ENCODE measurements at places on chromosomes 16 and 17.

GRCh38 chr17:66819466-66819865 lies 15.5 kb upstream of the CACNG5 start:
- H3K4me1 ChIP-seq, result no peaks in the 10 kb centered on the region
- H3K4me3 ChIP-seq, result no peak overlapping the region
- no peaks in the 10 kb centered on the region for H3K27me3 ChIP-seq
- no peak overlapping the region for H3K27ac ChIP-seq
- H3K36me3 ChIP-seq, result no peaks in the 10 kb centered on the region

DNA sequence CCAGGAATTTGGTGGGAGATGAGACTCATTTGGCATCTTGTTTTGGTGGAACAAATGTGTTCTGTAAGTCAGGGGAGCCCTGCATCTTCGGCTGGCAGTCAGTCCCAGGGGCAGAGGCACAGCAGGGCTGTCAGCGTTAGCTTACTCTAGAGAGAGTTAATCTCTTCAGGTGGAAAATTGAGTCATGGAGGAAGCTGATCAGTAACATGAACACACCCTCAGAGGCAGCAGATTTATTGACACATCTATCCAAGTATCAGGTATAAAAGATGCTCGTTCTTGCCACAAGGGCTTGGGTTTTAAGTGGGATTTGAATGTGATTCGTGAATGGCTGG lies 55.2 kb downstream of the EPN2 start:
- H3K4me1 ChIP-seq, result no peaks in the 10 kb centered on the region
- no peak for DNase-seq
- H3K36me3 ChIP-seq, result no peaks in the 10 kb centered on the region
- no peak overlapping the region for H3K27ac ChIP-seq

GRCh38 chr17:7203391-7203790 lies 16.2 kb downstream of the DLG4 start:
- no peak overlapping the region for H3K27ac ChIP-seq
- DNase-seq, result no peak
- peaks cover 4% of the 10 kb centered on the region for H3K36me3 ChIP-seq
- H3K4me1 ChIP-seq, result no peaks in the 10 kb centered on the region

GRCh38 chr17:16406742-16407674 lies 8.4 kb upstream of the TRPV2 start:
- no peak for DNase-seq
- H3K36me3 ChIP-seq, result no peaks in the 10 kb centered on the region
- peaks cover 4% of the 10 kb centered on the region for H3K4me1 ChIP-seq

DNA sequence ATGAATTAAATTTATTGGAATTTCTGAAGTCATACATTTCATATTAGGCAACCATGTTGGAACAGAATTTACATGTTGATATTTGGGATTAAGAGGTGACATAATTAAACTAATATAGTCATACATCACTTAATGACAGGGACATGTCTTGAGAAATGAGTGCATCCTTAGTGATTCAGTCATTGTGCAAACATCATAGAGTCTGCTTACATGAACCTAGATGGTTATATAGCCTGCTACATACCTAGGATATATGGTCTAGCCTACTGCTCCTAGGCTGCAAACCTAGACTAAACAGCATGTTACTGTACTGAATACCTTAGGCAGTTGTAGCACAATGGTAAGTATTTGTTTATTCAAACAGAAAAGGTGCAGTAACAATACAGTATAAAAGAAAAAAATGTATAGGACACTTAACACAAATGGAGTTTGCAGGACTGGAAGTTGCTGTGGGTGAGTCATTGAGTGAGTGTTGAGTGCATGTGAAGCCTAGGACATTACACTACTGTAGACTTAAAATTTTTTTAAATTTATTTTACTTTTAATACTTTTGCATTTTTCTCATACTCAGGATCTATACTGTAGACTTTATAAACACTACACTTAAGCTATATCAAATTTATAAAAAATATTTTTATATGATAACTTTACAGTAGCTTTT lies 85.6 kb downstream of the OMG start:
- H3K27me3 ChIP-seq, result no peaks in the 10 kb centered on the region
- no peak for DNase-seq
- H3K36me3 ChIP-seq, result peaks cover 7% of the 10 kb centered on the region
- H3K4me1 ChIP-seq, result no peaks in the 10 kb centered on the region
- H3K4me3 ChIP-seq, result no peak overlapping the region

DNA sequence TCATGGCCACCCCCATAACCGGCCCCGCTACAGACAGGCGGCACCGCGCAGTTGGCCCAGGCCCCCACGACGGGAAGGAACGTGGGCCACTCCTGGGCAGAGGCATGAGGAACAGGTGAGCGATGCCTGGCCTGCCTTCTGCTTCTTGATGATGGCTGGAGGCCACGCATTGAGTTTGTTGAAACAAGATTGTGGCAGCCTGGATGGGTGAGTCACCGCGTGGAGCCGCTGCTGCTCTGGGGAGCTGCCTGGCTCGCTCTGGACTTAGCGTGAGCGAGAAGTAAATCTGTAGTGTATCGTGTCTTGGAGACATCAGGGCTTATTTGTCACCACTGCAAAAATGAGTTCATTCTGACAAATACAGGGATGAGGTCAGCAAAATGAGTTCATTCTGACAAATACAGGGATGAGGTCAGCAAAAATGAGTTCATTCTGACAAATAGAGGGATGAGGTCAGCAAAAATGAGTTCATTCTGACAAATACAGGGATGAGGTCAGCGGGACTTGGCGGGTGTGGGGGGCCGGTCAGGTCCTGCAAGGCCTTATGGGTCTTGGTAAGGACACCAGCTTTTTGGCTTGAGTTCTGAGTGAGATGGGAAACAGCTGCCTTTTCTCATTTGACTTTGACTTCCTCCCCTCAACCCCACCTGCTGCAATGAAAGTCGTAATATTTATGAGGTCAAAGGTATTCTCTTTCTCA lies 93.0 kb downstream of the SEC14L1 start:
- peak; percentile 25 for DNase-seq
- no peaks in the 10 kb centered on the region for H3K27me3 ChIP-seq
- H3K27ac ChIP-seq, result no peak overlapping the region
- peaks cover 2% of the 10 kb centered on the region for H3K4me1 ChIP-seq
- no peak overlapping the region for H3K4me3 ChIP-seq

GRCh38 chr17:67891481-67892119 lies 66.3 kb downstream of the BPTF start:
- H3K4me3 ChIP-seq, result no peak overlapping the region
- DNase-seq, result no peak
- no peaks in the 10 kb centered on the region for H3K4me1 ChIP-seq

DNA sequence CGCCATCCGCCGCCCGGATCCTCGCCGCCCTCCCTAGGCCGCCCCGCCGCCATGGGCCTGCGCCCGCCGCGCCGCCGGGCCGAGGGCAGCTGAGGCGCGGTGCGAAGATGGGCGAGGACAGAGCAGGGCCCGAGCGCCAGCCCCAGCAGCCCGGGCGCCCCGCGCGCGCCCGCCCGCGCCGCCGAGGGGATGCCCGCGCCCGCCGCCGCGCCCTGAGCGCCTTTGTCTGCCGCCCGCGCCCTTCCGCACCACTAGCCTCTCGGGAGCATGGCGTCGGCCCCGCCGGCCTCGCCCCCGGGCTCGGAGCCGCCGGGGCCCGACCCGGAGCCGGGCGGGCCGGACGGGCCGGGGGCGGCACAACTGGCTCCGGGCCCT lies 278 bp downstream of the RAB11FIP3 start:
- H3K36me3 ChIP-seq, result no peaks in the 10 kb centered on the region
- peak overlapping the region; percentile 77 for H3K4me3 ChIP-seq
- H3K4me1 ChIP-seq, result peaks cover 28% of the 10 kb centered on the region

GRCh38 chr17:31721291-31722025 lies 137.6 kb downstream of the COPRS start:
- no peaks in the 10 kb centered on the region for H3K36me3 ChIP-seq
- peak overlapping the region; percentile 77 for H3K27ac ChIP-seq
- DNase-seq, result no peak
- H3K4me1 ChIP-seq, result peaks cover 14% of the 10 kb centered on the region
- no peak overlapping the region for H3K4me3 ChIP-seq

GRCh38 chr17:9050801-9051401 lies 29.6 kb downstream of the NTN1 start:
- DNase-seq, result no peak
- no peaks in the 10 kb centered on the region for H3K27me3 ChIP-seq
- H3K4me1 ChIP-seq, result peaks cover 6% of the 10 kb centered on the region

GRCh38 chr17:282912-283882 lies 69.4 kb downstream of the RPH3AL start:
- no peaks in the 10 kb centered on the region for H3K4me1 ChIP-seq
- no peaks in the 10 kb centered on the region for H3K27me3 ChIP-seq
- H3K27ac ChIP-seq, result no peak overlapping the region
- H3K4me3 ChIP-seq, result no peak overlapping the region

DNA sequence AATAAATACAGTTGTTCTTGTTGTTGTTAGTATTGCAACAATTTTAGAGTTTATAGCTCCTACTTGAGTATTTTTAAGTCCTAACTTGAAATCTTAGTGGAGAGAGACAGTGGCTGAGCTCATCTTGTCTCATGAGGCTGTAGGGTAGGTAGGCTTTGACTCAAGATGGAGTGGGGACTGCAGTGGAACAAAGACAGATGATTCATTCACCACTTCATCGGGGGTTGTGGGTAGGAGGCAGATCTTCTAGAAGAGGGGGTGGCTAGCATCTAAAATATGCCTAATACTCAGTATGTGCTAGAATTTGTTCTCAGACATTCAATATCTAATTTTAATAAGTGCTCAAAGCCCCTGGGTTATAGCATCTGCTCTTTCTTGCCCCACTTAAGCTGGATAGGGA lies 13.1 kb upstream of the MMD start:
- H3K36me3 ChIP-seq, result no peaks in the 10 kb centered on the region
- no peak overlapping the region for H3K4me3 ChIP-seq
- H3K27ac ChIP-seq, result no peak overlapping the region
- no peaks in the 10 kb centered on the region for H3K27me3 ChIP-seq
- DNase-seq, result no peak
- peaks cover 24% of the 10 kb centered on the region for H3K4me1 ChIP-seq

DNA sequence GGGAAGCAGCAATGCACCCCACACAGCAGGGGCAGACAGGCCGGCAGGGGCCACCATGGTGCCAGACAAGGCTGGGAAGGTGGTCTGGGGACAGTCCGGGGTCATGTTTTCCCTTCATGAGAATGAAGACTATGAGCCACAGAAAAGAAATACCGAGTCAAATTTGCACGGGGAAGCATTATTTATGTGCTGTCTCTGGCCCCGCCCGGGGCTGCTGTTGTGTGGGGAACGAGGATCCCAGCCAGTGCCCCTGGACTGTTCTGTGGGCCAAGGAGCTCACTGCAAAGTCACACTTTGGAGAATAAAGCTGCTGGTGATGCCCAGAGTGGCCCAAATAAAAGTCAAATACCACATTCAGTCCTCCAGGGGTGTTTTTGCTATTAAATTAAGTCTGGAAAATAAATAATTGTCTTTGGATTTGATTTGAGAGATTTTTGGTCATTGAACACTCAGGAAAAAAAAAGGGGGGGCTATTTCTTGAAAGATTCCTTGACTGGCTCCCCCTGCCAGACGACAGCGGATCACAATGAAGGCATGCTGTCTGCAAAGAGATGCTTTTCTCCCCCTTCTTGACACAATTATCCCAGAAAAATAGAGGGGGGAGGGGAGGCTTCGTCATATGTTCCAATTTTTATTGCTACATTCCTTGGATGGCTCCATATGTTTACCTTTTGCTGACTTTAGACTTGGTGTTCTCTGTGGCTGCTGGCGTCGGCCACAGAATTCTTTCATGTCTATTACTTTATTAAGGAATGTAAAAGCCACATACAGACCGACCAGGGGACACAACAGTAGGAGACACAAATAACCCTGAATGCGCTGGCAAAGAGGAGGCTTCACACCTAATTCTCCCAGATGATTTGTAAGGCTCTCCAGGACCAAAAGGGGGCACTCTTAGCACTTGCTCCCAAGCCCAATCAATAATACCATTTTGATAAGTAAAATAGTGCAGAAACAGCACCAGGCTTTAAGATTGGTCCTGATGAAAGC lies 27.1 kb upstream of the ANKFN1 start:
- H3K4me3 ChIP-seq, result no peak overlapping the region
- DNase-seq, result no peak
- H3K36me3 ChIP-seq, result no peaks in the 10 kb centered on the region
- H3K27me3 ChIP-seq, result 0 out of 2 replicates have a peak, but pooled peaks cover 3% of the 10 kb centered on the region
- no peak overlapping the region for H3K27ac ChIP-seq

DNA sequence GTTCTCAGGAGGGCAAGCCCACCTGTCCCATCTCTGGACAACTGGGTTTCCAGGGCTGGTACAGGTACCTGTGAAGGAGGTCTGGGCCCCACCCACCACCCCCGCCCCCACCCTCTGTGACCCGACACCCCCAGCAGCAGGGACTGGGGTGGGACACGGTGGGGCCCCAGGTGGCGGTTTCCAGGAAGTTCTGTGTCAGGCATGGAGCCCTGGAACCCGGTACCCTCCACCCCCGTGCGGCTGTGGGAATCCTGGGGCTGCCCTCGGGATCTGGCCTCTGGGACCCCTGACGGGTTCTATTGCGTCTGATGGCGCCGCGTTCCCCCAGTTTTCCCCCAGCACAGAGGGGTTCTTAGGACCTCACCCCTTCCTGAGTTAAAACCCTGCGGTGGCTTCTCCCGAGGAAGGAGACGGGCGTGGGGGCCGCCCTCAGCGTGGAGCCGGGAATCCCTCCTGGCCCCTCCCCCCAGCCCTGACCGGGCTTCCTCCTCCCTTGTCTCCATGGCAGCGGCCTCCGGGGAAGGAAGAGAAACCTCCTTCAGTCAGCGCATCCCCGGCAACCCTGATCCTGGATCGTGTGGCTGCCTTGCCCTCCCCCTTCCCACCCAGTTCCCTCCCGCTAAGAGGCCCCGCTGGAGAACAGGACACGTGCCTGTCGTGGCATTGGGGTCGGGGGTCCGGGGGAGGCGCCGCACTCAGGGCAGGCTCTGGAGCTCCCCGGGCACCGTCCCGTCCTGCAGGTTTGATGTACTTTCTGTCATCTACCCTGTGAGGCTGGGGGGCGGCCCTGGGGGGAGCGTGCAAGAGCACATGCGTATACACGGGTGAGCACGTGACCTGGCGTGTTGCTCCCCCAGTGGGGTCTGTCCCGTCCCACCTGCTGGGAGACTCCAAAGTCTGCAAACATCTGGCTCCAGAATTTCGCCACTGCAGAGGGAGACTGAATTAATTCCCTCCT lies 30.3 kb downstream of the CACNA1H start:
- H3K4me3 ChIP-seq, result no peak overlapping the region
- H3K27ac ChIP-seq, result no peak overlapping the region
- peaks cover 30% of the 10 kb centered on the region for H3K4me1 ChIP-seq
- no peak for DNase-seq
- no peaks in the 10 kb centered on the region for H3K27me3 ChIP-seq

- no peaks in the 10 kb centered on the region for H3K27me3 ChIP-seq
- H3K4me3 ChIP-seq, result no peak overlapping the region
- H3K36me3 ChIP-seq, result no peaks in the 10 kb centered on the region
- no peaks in the 10 kb centered on the region for H3K4me1 ChIP-seq
- DNase-seq, result no peak
Measured at GRCh38 chr17:2056206-2057174, 1.6 kb downstream of the HIC1 start.

GRCh38 chr17:51036084-51036483 lies 84.6 kb downstream of the SPAG9 start:
- peaks cover 4% of the 10 kb centered on the region for H3K36me3 ChIP-seq
- no peak for DNase-seq
- no peaks in the 10 kb centered on the region for H3K27me3 ChIP-seq
- H3K4me1 ChIP-seq, result no peaks in the 10 kb centered on the region
- no peak overlapping the region for H3K27ac ChIP-seq
- no peak overlapping the region for H3K4me3 ChIP-seq

All from Panc1 (cell line).